LHCN-M2 (cell line): ENCODE measurements at places on chromosomes 1 and 21. TPM values are rescaled to one million over a fixed set of nuclear protein-coding genes. Genes with fewer than 3 reads are reported as not detected.

- peak; percentile 92 for DNase-seq
Observed at GRCh38 chr1:210687582-210688279, 359.0 kb downstream of the HHAT start.

DNA sequence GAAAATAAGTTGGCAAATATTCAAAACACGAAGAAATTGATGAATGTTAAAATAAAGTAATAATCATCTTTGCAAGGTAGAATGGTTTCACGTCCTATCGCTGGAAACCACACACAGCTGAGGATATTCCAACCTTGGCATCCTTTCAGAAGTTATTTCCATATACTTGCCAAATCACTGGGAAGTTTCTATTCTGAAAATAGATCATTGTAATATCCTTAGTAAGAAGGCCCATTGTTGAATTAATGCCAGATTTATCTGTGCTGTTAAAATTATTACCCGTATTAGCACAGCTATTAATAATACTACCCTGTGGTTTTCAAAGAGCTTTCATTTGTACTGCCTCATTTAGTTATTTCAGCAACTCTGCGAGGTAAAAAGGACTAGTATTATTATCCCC, 81.1 kb downstream of the OLFM3 start:
- no peak for DNase-seq

GRCh38 chr1:40301541-40302299, 15.4 kb downstream of the COL9A2 start:
- DNase-seq: no peak

DNA sequence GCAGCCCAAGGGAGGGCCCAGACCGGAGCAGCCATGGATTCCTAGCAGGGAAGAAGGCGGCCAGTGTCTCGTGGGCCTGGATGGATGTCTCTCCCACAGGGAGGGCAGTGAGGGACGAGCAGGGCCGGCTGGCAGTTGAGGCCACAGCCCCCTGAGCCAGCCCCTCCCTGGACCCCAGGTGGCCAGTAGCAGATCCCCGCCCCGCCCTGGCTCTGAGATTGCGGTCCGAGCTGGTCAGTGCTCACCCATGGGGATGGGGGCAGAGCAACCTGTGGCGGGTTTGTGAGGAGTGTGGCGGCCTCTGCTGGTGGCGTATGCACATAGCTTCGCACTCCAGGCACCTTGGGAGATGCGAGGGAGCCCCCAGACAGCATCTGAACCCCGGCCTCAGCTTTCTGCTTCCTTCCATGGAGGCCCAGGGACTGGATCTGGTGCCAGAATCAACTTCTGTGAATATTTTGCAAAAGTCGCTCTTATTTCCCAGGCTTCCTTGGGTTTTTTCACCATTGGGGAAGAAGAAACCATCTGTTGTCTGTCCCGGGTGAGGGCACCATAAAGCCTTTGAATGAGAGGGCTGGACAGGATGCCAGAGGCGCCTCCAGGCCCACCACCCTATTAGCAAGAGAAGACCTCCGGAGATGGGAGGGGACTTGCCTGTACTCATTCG, 8.4 kb upstream of the KCNN3 start:
- DNase-seq: peak; percentile 58

DNA sequence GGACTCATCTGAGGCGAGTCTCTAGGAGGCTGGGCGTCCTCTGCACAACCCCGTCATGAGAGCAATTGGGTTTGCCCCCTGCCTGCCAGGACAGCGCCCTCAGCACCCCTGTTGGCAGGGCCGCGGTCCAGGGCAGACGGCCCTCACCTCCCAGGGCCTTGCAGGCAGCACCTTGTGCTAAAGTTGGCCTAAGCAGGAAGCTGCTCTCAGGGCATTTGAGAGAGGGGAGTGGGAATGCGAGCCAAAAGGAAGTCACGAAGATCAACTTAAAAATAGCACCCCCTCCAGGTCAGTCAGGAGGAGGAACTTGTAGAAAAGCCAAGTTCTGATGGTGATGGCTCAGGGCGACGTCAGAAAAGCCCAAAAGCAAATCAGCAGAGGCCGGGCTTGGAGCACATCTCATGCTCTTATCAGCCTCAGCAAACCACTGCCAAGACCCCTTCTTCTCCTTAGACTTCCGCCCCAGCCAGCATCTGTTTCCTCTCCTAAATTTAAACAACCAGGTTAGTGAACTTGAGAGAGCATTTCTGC, 12.6 kb upstream of the ADORA3 start:
- peak; percentile 50 for DNase-seq

- DNase-seq: no peak
Observed at GRCh38 chr1:246254854-246255253, 252.2 kb downstream of the SMYD3 start.

DNA sequence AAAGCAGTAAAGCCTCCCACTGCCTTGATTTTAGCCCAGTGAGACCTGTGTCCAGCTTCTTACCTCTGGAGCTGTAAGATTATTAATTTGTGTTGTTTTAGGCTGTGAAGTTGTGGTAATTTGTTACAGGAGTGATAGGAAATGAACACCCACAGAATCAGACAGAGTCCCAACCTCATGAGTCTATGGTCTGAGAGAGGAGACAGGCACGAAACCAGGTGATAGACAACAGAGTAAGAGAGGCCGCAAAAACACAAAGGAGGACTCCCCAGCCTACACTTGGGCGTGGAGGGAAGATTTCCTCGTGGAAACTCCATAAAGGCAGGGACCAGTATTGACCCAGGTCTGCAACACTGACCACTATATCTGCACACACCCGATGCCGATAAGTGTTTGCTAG, 234.6 kb upstream of the JUN start:
- no peak for DNase-seq

DNA sequence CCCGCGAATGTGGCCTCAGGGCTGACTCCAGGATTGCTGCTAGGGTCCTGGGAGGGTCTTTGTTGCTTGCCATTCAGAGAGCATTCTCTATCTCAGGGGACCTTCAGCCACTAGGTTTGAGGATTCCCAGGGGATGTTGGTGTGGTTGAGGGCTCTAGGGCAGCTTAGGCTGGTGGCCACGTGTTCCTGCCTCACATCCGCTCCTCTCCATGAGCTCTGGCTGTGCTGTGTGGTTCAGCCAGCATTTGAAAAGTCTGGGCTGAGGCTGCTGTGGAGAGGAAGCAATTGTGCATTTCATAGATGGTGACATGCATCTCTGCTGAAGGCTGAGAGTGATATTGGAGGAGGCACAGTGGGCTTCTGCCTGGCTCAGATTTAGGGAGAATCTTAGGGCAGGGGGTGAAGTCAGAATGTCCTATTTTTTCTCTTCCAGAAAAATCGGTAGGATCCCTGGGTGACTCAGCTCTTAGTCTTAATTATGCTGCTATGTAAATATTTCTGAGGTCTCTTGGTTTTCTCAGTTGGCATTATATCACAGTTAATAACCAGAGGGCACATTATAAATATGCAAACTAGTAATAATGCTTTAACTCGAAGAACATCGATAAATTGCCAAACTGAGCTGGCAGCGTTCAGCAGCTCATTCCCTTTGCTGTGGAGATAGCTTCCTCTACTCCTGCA, 182.3 kb downstream of the CAMTA1 start:
- DNase-seq: no peak

DNA sequence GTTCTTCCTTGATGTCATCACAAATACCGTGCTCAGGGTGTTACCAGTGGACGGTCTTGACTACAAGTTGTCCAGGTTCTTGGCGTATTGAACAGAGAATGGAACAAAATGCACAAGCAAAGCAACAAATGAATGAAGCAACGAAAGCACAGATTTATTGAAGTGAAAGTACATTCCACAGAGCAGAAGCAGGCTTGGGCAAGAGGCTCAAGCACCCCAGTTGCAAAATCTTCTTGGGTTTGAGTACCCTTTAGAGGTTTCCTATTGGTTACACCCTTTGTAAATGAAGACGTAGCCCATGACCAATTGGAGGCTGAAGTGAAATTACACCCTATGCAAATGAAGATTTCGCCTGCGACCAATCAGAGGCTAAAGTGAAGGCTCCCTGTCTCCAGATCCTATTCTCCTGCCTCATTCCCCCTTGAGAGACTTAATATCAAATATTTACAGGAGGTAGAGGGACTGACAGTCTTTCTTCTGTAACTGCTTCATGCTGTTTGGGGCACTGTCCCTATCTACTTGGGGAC, 38.3 kb downstream of the YY1AP1 start:
- no peak for DNase-seq

DNA sequence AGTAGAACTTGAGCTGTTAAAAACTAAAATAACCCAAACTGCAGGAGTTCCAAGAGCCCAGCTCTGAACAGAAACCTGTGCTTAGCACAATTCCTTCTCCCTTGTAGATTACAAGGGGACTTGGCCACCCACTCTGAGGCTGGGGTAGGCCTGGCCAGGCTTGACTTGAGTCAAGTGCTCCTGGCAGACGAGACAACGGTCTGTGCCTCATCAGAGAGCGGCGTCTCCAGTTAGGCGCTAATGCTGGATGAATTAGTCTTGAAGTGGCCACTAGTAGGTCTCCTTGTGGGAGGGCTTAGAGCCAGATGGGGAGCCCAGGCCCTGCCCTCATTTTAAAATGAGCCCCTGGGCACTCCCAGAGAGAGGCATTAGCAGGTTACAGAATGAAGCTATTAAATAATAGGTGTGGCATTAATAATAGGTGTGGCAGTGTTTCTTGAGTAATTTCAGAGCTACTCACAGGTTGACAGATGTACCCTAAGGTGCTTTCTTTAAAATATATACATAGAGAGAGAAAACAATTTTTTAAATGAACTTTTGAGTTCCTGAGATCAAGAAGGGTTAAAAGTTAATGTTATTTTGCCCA, 1.1 kb downstream of the EEIG2 start:
- DNase-seq: peak; percentile 71

- DNase-seq: peak; percentile 92
Observed at GRCh38 chr1:45892068-45892785, 88.8 kb downstream of the MAST2 start.

GRCh38 chr1:151416231-151416630, 16.9 kb downstream of the PSMB4 start:
- peak; percentile 66 for DNase-seq

GRCh38 chr1:179053486-179053885, 27.8 kb downstream of the FAM20B start:
- DNase-seq: no peak

- DNase-seq: peak; percentile 29
Observed at GRCh38 chr21:46500224-46500861, 41.7 kb downstream of the DIP2A start.

- DNase-seq: no peak
Observed at GRCh38 chr1:91020486-91020885, 1.3 kb downstream of the ZNF644 start.

DNA sequence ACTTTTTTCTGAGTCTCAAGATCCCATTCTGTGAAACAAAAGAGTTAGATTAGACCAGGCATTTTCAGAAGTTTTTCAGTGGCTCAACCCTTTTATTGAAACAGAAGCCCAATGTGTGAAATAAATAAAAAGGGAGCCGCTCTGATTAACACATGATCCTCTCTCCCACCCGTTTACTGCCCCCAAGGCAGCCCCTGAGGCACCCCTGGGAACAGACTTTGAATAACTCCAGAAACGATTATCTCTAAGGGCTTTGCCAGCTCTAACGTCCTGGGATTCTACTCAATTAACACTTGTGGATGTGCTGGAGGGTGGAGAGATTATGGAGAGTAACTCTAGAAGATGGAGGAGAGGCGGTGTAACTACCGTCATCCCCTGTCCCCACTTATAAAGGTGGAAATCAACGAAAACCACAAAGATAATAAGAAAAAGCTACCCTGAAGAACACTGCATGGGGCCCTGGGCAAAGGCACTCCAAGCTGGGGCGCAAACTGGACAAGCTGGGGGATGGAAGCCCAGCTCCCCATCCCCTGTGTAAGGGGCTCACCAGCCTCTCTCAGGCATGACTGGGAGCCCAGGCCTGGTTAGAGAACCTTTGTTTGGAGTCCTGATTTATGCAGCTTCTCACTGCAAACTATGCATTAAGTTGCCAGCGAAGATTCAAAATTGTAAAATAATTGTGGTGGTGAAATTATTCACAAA, 39.0 kb upstream of the GRIK3 start:
- DNase-seq: no peak

DNA sequence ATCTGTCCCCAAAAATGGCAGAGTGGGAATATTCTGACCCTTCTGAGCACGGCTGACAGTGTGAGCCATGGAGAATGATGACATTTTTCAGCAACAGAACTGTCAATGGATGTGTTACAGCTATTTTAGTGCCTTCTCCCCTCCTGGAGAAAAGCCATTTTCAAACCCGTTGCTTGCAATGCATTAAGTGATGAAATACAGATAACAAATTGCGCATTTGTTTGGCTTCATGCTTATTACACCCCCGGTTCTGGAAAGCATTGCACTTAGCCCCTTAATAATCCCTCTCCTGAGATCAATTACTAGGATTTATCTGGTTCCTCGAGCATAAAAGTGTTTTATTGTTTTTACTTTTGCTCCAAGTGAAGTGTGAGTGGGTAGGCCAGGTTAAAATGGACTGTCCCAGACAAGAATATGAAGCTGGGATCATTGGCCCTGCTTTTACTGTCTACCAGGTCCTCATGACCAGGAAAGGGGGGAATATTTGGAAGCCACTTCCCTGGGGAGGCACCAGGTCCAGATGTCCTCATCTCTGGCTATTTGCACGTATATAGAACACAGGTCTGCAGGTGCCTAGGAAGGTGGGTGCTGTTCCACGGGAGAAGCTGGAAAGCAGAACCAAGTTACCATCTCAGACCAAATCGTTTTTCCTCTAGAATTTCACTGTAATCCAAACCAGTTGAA, 37.5 kb upstream of the HHAT start:
- DNase-seq: no peak

- DNase-seq: no peak
Observed at GRCh38 chr1:244445320-244446181, 6.2 kb downstream of the ADSS2 start.

- DNase-seq: peak; percentile 18
Observed at GRCh38 chr1:113429461-113430153, 39.3 kb downstream of the MAGI3 start.

- DNase-seq: no peak
Observed at GRCh38 chr1:8461351-8462110, 143.6 kb downstream of the SLC45A1 start.

- DNase-seq: peak; percentile 98
Observed at GRCh38 chr1:111733183-111733991, 5.8 kb downstream of the INKA2 start.

GRCh38 chr1:70385477-70385876, 25.6 kb upstream of the CTH start:
- DNase-seq: no peak

- DNase-seq: no peak
Observed at GRCh38 chr21:9738527-9738926, 782.9 kb upstream of the TPTE start.

GRCh38 chr1:19343617-19344350, 31.7 kb downstream of the SLC66A1 start:
- DNase-seq: peak; percentile 53

- DNase-seq: peak; percentile 81
Observed at GRCh38 chr1:27402349-27402754, 9.9 kb downstream of the GPR3 start.

DNA sequence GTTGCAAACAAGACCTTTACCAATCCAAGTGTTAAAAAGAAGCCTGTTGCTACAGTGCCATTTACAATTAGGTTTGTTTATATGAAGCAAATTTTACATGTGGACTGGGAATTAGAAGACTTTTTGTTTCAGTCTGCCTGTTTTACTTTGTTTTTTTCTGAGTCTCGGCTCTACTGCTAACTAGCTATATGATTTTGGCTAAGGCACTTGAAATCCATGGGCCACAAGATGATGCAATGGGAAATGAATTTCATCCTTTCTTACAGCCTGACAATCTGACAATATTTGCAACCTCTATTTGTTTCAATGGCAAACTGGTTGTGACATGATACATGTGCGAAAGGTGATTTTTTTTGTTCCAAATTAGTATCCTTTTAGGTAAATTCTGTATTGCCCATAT, 3.7 kb upstream of the PEX11B start:
- DNase-seq: no peak

The FASLG gene
- 0.38 and 0.52 TPM in 2 replicates for total RNA-seq

The WDR64 gene
- total RNA-seq: not detected in 2 replicates

The PROK1 gene
- not detected in 2 replicates for total RNA-seq

The CR1L gene
- total RNA-seq: not detected in 2 replicates

The PLOD1 gene
- total RNA-seq: 355 and 458 TPM in 2 replicates

The DEPDC1 gene
- total RNA-seq: 134 and 141 TPM in 2 replicates
